ENCODE measurements at places on chromosomes 7 and 10.
A peak's percentile ranks its signal among the peaks of the same experiment; 100 is the strongest.

DNA sequence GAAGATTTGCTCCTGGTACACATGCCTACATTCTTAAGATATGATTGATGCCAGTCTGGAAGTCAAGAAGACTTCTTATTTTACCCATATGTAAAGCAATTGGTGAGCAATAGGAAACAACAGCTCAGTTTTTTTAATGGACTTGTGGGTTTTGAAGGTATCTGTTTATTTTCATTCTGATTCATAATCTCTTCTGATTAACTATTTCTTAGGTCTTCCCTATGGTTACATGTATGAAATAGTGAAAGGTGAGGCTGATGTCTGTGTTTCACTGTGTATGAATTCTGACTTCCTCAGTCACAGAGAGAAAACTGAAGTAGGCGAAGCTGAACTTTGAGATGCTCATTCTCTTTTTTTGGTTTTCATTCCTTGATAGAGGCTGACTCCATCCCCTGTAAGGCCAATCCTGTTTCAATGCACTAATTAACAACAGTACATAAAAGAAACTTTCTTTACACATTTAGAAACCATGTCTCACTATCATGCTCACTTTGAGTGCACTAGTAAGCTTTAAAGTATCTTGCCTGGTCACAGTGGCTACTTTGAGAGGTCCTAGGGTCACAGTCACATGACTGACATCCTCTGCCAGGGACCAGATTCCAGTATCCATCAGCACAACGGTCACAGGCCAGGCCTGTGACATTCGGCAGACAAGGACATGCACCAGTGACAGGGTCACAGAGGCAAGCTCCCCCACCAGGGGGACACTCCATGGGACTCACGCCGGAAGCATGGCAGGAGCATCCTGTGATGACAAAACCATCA, 59.5 kb upstream of the LAMB1 start:
- DNase-seq, result no peak

GRCh38 chr7:91047636-91048035, 216.6 kb upstream of the FZD1 start:
- DNase-seq, result no peak

DNA sequence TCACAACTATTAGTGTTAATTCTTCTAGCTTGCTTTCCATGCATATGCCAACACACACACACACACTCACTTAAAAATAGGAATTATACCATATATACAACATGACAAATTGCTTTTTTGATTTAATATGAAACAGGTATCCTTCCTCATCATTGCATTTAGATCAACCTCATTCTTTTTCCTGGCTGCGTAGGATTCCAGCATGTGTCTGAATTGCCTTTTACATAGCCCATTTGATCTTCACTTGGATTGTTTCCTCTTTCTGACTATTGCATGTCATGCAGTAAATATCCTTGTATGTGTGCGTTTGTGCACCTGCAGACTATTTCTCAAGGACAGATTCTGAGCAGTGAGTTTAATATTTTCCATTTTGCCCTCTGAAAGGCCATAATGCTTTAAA, 28.2 kb downstream of the TACR2 start:
- DNase-seq, result no peak

DNA sequence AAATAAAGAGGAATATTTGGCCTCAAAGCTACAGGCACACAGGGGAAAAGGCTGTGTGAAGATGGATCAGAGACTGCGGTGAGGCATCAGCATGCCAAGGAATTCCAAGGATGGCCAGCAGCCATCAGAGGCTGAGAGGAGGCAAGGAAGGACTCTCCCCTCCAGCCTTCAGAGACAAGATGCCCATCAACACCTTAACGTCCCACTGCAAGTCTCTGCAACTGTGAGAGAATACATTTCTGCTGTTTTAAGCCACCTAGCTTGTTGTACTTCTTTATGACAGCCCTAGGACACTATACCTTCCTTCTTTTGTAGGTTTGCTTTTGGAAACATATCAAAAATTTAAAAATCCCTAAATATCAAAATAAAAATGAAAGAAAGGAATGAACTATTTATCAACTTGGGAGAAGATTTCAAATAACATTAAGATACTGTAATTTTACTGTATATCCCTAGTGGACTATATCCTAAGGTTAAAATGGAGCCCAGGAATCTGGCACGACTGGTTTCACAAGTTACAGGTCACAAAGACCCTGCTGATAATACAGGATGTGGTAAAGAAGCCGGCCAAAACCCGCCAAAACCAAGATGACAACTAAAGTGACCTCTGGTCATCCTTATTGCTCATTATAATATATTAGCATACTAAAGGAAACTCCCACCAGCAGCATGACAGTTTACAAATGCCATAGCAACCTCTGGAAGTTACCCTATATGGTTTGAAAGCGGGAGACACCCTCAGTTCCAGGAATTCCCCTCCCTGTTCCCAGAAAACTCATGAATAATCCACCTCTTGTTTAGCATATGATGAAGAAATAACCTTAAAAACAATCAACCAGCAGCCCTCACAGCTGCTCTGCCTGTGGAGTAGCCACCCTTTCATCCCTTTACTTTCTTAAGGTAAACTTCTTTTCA, 185.2 kb downstream of the AVL9 start:
- DNase-seq, result no peak

DNA sequence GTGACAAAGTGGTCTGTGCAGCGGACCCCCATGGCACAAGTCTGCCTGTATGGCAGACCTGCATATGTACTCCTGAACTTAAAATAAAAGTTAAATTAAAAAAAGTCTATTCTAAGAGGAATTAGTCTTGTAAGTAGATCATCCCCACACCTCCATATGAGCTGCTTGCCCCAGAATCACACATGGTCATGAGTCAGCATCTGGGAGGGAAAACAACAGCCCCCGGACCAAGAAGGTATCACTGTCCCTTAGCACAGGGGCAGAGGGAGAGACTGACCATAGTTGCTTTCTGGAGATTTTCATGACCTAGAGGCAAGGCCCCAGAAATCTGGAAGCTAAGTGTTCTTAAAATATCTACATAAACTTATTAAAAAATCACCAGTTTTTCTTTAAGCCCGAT, 86.6 kb upstream of the PDK4 start:
- no peak for DNase-seq

DNA sequence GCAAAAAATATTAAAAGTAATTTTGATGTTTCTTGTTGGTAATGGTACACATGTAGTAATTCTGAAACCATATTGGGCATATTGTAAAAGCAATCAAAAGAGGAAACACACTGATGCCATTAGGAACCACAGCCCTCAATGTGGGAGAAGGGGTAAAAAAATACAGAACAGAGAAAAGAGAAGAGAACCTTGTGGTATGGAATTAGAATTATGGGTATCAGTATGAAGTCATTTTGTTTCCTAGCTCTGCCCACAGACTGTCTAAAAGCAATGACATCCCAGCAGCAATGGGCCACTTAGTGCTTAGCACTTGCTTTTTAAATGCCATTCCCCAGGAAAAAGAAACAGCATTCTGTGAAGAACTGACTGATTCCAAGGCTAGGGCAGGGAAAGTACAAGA, 61.5 kb downstream of the CPVL start:
- no peak for DNase-seq

DNA sequence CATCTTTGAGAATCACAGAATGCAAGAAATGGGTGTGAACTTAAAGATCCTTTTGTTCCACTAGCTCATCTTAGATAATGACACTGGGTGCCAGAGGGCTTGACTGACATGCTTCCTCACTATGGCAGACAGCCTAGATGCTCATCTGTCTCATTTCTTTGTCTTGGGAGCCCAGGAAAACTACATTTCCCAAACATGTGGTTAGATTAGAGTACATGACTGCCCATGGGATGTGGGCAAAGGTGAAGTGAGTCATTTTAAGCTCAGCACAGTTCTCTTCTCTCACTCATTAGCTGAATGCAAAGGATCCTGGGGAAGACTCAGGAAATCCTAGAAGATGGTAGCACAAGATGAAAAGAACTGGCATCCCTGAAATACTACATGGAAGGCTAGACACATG, 32.5 kb upstream of the TBX20 start:
- DNase-seq, result no peak

DNA sequence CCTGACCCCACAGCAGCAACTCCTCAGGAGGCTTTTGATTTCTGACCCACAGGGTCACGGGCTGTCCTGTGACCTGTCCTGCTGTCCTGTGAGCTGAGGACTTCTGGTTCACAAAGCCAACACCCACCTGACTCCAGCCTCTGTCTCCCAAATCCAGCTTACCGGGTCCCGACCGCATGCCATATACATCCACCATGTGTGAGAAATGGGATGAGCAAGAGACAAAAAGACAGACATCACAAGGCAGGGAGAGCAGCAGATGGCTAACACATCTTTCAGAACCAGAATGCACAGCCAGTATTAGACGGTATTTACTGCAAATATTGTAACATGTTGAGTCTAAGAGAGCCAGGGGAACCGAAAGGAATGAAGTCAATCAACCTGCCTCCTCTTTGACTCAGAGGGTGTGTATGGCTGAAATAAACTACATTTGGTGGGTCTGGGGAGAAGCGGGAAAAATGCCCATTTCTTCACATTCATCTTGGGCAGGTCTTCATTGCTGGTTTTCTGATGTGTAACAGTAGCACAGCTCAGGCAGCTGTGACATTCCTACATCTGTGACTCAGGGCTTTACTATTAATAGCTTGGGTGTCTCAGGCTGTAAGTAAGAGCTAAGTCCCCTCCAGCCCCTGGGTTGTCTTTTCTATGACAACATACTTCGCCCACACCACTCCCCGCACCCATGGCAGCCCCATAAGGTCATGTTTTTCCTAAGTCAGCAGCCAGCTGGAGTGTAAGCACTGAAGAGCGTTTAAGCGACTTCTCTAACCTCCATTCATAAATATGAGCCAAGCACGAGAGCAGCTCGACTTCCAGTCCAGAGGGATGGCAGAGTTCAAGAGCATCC, 25.0 kb downstream of the ABLIM1 start:
- DNase-seq, result peak; percentile 83

- DNase-seq, result no peak
These were observed 76.7 kb downstream of the SFMBT2 start for GRCh38 chr10:7333961-7334641.

- no peak for DNase-seq
These were observed 19.6 kb downstream of the SGMS1 start for GRCh38 chr10:50604049-50604640.

DNA sequence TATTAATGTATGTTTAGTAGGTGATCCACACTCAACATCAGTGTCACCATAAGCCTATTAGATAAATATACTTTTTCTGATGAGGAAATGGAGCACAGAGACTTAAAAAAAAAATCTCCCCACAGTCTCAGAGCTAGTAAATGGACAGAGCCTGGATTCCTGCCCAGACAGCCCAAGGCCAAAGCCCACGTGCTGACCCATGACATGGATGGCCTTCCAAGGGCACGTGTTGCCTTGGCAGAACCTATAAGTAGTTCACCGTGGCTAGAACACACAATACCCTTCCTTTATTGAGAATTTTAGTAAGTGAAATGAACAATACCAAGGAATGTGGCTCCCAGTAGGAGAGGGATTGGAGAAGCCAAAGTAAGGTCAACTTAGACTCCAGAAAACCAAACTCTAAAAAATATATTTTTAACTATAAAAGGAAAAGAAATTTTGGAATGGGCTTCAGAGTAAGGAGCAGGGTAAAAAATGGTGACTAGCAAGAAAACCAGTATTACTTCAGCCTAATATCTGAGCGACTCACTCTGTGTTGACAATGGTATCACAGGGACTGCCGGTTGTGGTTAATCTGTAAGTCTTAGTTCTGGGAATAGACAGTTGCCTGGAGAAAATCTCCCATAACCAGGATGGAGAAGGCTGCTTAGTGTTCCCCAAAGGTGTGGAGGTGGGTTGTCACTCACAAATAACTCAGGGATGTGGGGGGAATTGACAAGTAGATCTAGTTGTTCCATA, 223.0 kb downstream of the SORCS1 start:
- no peak for DNase-seq

- no peak for DNase-seq
These were observed 109.1 kb downstream of the ELAPOR2 start for GRCh38 chr7:86950360-86950759.

DNA sequence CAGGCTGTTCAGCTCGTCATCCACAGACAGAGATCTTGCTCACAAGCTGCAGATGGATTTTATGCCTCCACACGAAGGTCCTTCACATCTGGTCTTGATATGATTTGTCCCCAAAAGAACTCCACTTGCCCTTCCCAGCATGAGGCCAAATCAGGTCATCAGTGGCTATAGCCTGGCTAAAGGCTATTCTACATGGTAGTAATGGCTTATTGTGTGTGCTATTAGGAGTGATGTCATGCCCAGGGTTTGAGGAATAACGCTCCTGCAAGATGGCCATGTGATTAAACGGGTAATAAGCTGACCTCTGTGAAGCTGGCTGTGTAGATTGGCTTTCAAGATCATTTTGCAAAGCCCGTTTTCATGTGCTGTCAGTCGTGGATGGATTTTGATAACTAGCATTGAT, 313.8 kb downstream of the FRMD4A start:
- DNase-seq, result no peak

DNA sequence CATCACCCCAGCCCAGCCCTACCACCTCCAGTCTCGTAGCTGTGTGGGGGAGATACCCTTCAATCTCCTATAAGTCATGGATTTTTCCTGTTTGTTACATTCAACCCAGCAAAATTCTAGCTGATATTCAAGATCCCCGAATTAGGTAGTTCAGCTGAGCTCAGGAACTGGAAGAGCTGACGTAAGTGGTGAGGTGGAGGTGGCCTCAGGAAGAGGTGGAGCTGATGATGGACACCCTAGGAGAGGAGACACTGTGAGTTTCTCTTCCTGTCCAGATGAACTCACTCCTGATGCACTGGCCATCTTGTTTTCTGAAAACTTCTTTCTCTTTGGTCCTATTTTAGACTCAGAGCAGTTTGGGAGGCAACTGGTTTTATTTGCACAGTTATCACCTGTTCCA, 90.5 kb upstream of the PITRM1 start:
- no peak for DNase-seq

GRCh38 chr7:157432541-157432956, 95.7 kb downstream of the DNAJB6 start:
- peak; percentile 87 for DNase-seq

- no peak for DNase-seq
These were observed 567.8 kb downstream of the IPMK start for GRCh38 chr10:57699944-57700343.

- DNase-seq, result no peak
These were observed 475.1 kb downstream of the GRID1 start for GRCh38 chr10:85891472-85891871.

DNA sequence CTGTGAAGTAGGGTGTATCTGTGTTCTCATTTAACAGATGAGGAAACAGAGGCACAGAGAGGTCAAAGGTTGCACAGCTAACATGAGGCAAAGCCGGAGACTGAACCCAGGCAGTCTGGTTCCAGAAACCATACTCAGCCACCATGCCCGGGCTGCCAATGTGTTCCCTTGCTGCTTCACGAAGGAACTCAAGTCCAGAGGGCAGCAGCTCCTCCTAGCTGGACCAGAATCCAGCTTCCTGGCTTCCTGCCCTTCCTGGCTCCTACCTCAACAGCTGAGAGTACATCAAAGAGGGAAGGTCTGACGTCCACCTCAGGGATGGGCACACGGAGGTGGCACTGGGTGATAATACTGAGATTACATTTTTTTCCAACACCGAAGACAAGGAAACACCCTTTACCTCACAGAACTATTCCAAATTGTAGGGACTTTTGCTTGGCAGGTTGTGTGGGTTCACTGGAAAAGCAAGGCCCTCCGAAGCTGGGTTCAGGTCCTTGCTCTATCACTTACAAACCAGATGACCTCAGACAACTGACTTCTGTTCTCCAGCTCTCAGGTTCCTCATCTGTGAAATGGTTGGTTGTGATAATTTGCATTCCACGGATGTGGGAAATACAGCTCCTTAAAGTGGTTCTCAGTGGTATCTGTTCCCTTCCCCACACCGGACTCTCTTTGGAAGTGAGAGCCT, 154.1 kb upstream of the ZMIZ1 start:
- no peak for DNase-seq
